Right kidney (tissue), 9 donors: ENCODE measurements at places on chromosomes 6 and 20.
A peak's percentile ranks its signal among the peaks of the same experiment; 100 is the strongest.

DNA sequence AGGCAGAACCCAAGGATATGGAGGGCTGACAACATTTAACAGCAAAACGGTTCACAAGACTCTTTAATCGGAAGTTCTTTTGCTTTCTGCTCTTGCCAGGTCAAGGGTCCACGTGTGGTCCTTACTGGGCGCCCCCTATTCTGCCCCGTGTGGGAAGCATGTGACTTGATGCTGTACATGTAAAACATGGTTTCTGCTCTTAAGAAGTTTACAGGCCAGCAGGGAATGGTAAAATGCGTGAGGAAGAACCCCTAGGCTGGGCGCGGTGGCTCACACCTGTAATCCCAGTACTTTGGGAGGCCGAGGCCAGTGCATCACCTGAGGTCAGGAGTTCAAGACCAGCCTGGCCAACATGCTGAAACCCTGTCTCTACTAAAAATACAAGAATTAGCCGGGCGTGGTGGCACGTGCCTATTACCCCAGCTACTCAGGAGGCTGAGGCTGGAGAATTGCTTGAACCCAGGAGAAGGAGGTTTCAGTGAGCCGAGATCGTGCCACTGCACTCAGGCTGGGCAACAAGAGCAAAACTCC, 19.3 kb downstream of the ZNF217 start:
- DNase-seq: no peak

DNA sequence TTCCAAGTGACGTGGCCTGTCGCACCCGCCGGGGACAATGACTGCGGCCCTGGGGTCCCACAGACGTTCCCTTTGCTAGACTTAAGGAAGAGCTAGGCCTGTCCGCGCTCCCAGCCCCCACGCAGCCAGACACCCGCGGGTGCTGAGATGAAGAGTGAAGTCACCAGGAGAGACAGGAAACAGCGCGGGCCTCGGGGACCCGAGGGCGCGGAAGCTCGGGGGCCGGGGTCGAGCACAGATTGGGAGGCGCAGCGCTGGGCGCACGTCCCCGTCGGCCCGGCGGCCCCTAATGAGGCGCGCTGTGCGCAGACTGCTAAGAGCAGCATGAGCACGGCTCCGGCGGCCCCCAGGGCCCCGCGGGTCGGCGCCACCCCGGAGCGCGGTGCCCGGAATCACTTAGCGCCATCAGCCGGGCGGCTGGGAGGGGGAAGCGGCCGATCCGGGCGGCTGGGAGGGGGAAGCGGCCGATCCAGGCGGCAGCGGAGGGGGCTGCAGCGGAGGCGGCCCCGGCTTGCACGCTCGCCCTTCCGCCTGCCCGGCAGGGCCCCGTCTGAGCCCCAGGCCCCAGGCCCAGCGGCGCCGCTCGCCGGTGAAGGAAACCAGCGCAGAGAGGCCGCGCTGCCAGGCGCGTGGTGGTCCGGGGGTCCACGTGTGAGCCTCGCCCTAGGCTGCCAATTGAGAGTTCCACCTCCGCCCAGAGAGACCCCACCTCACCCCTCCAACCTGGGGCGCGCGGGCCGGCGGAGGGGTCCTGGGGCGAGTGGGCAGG, 8.3 kb upstream of the AVP start:
- DNase-seq: peak; percentile 75

- DNase-seq: no peak
Measured at GRCh38 chr6:52576054-52576391, 837 bp downstream of the TRAM2 start.

DNA sequence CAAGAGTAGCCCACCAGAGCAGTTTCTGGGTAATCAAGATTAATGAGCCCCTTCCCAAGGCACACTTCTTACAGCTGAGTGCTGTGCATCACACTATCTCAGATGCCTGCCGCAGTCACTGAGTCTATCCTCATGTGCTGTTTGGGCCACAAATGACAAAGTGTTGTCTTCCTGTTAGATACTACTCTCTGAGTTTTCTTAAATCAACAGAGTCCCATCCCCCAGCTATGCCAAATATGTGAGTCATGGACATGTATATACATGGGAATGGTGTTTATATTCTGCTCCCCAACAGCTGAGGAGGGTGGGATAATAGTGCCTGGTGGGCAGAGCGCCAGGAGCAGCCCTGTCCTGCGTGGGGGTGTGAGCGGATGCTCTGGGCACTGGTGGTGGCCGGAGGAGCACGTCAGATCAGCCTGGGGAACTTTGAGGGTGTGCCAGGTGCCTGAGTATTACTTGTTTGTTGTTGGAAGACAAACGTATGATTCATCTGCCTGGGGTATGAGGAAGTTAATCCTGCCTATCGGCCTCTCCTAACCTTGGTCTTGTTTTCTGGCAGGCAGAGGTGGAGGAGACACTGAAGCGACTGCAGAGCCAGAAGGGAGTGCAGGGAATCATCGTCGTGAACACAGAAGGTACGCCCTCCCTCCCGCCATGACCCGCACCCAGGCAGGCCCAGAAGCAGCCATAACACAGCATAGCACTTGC, 9.6 kb downstream of the DYNLRB1 start:
- DNase-seq: no peak

DNA sequence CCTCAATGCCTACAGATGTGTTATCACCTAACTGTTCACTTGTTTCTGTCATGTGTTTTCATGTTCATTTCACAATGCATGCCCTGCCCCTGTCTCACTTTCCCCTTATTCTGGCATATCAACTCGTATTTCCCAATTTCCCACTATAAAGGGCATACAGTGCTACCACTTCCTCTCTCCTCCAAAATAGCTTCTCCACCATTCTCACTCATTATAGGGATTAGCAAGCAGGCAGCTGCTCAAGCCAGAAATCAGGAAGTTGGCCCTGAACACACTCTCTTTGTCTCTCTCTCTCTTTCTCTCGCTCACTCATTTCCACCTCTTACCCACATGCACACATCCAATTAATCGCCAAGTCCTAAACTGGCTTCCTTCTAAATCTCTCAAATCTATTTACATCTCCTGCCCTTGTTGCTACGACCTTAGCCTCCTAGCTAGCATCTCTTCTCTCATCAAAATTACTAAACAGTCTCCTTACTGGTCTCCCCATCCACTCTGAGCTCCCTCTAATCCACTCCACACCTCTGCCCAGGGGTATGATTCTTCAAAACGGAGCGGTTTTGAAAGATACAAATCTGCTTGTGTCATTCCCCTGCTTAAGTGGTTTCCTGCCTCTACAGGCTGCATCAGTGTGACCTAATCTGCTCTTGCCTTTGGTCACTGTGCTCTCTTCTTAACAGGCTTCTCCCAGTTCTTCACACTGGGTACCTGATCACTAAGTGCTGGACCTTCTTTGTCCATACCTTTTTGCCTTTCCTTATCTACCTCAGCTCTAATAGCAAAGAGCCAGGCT, 196.2 kb downstream of the BTBD9 start:
- DNase-seq: no peak

DNA sequence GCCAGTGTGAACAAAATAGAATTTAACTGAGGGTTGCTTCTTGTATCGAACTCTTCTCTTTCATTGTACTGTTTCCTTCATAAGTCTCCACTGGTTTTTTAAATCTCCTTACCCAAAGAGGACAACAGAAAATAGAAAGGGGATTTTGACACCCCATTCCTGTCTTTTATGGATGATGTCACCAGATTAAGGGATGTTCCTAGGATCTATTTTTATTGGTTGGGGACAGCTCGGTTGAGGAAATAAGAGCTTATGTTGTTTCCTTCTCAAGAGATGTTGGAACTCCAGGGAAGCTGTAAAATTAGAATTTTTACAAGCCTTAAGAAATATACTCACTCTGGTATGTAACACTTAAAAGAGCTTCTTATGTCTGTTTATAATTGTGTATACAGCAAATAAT, 171.5 kb downstream of the PHF3 start:
- no peak for DNase-seq
